Small intestine (tissue), 16 donors: ENCODE measurements at places on chromosomes 5 and 9.
A peak's percentile ranks its signal among the peaks of the same experiment; 100 is the strongest.

DNA sequence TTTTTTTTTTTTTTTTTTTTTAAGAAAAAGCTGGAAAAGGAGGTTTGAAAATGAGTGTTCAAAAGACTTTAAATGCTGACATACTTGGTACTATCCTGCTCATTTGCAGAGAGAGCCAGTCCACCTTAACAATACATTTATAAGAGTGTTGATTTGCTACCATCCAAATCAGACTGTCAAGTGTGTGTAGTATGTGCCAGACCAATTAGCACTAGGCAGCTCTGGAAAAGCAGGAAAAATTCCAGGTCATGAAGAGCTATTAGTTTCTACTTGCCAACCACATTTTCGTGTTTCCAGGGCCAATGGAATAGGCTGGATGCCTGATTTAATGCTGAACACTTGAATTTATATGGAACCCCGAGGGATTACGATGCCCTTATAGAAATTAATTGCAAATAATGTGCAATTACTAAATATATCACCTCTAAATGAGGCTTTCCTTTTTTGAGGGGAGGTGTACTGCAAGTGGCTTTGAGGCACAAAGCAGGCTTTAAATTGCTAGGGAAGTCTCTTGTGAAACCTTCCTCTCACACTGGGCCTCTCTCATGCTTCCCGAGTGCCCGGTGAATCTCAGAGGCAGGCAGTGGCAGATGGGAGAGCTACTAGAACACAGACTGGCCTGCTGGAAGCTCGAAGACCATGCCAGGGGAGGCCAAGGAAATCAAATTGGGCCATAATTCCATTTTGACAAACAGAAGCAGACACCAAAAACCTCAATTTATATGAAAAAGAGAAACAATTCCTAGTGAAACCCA, 178.7 kb downstream of the PPP2R2B start:
- H3K27me3 ChIP-seq: no peaks in the 10 kb centered on the region
- H3K4me1 ChIP-seq: no peaks in the 10 kb centered on the region
- DNase-seq: no peak
- no peaks in the 10 kb centered on the region for H3K36me3 ChIP-seq

DNA sequence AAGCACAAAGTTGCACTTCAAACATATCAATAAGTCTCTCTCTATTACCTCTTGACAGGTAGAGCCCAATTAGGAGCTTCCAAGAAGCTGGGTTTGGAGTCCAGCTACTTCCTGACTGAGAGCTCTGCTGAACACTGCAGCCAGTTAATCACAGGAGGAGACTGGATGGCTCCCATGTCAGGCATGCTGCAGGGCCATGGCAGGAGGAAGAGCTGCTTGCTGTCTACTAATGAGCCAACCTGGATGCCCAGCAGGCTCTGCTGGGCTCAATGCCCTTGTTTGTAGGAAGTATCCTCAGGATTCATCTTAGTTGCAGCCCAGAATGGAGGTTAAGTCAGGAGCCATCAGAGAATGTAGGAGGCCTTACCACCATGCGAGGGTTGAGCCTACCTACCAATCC, 91.9 kb downstream of the TMEM215 start:
- H3K36me3 ChIP-seq: no peaks in the 10 kb centered on the region
- no peaks in the 10 kb centered on the region for H3K4me1 ChIP-seq
- no peaks in the 10 kb centered on the region for H3K27me3 ChIP-seq
- H3K4me3 ChIP-seq: no peak overlapping the region

- DNase-seq: peak; percentile 32
- H3K36me3 ChIP-seq: peaks cover 11% of the 10 kb centered on the region
- H3K27me3 ChIP-seq: no peaks in the 10 kb centered on the region
- H3K4me1 ChIP-seq: no peaks in the 10 kb centered on the region
- H3K4me3 ChIP-seq: no peak overlapping the region
These were observed 53.8 kb downstream of the KCNV2 start for GRCh38 chr9:2771087-2771486.

DNA sequence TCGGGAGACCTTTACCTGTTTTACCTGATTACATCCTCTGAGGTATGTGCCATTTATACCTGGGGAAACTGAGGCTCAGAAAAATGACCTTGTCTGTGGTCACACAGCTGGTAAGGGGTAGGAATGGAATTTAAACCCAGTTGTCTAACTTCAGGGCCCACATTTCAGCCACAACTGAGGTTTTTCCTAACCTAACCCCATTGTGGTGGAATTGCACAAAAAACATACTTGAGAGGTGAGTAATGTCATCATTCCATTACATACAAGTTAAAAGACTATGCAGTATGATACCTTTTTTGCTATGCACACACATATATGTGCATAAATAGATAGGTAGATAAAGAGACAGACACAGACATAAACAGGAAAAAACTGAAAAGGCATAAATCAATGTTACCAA, 14.1 kb downstream of the FGF1 start:
- no peaks in the 10 kb centered on the region for H3K36me3 ChIP-seq
- no peak for DNase-seq
- no peak overlapping the region for H3K27ac ChIP-seq
- H3K4me3 ChIP-seq: no peak overlapping the region
- no peaks in the 10 kb centered on the region for H3K4me1 ChIP-seq

- H3K27me3 ChIP-seq: no peaks in the 10 kb centered on the region
- no peaks in the 10 kb centered on the region for H3K4me1 ChIP-seq
- peaks cover 2% of the 10 kb centered on the region for H3K36me3 ChIP-seq
- H3K4me3 ChIP-seq: no peak overlapping the region
These were observed 94.1 kb downstream of the DENND1A start for GRCh38 chr9:123835821-123836220.

GRCh38 chr5:1952021-1952420, 69.3 kb upstream of the IRX4 start:
- no peaks in the 10 kb centered on the region for H3K4me1 ChIP-seq
- H3K4me3 ChIP-seq: no peak overlapping the region
- no peak overlapping the region for H3K27ac ChIP-seq
- no peaks in the 10 kb centered on the region for H3K36me3 ChIP-seq
- H3K27me3 ChIP-seq: no peaks in the 10 kb centered on the region
- no peak for DNase-seq

GRCh38 chr9:38146844-38147243, 77.8 kb upstream of the SHB start:
- H3K27ac ChIP-seq: no peak overlapping the region
- H3K4me1 ChIP-seq: no peaks in the 10 kb centered on the region
- H3K27me3 ChIP-seq: no peaks in the 10 kb centered on the region
- H3K4me3 ChIP-seq: no peak overlapping the region
- H3K36me3 ChIP-seq: no peaks in the 10 kb centered on the region
- no peak for DNase-seq

GRCh38 chr5:109962882-109963603, 273.3 kb downstream of the MAN2A1 start:
- H3K27ac ChIP-seq: no peak overlapping the region
- no peak overlapping the region for H3K4me3 ChIP-seq
- H3K36me3 ChIP-seq: no peaks in the 10 kb centered on the region
- no peak for DNase-seq

GRCh38 chr5:115932991-115933390, 29.3 kb upstream of the LVRN start:
- H3K27me3 ChIP-seq: no peaks in the 10 kb centered on the region
- H3K27ac ChIP-seq: no peak overlapping the region

DNA sequence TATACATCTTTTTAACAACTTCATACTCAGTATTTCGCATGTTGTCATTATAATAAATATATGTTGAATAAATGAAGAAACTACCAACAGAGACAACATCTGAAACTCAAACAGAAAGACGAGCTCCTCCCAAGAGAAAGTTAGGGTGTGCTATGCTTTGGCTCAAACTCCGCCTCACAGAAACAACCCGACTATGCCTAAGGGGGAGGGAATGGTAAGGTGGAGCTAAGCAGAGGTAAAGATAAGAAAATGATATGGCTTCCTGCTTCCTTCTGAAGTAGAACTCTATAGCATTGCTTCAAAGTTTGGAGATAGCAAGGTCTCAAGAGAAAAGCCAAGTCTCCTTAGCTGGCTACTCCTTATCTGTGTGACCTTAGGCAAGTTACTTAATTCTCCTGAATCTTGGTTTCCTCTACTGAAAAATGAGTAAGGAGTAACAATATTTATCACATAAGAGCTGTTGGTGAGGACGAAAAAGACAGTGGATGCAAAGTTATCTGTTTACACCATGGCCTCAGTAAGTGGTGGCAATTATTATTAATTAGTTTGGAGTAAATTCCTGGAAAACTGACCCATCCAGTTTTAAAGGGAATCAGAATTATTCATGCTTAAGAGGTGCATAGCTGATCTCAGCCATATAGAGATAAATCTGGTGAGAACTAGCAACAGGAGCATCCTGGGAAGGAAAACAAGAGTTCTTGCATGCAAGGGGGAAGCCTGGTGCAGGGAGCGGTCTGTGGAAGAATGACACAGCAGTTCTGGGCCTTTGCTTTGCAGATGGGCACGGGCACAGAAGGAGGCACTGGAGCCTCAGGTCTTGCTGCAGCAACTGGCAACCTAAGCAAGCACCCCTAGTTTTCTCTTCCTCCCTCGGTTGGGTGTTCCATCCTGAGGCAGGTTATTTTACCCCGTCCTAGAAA, 73.3 kb downstream of the GLIS3 start:
- no peaks in the 10 kb centered on the region for H3K4me1 ChIP-seq
- DNase-seq: peak; percentile 44
- no peaks in the 10 kb centered on the region for H3K36me3 ChIP-seq
- no peaks in the 10 kb centered on the region for H3K27me3 ChIP-seq
- no peak overlapping the region for H3K4me3 ChIP-seq

DNA sequence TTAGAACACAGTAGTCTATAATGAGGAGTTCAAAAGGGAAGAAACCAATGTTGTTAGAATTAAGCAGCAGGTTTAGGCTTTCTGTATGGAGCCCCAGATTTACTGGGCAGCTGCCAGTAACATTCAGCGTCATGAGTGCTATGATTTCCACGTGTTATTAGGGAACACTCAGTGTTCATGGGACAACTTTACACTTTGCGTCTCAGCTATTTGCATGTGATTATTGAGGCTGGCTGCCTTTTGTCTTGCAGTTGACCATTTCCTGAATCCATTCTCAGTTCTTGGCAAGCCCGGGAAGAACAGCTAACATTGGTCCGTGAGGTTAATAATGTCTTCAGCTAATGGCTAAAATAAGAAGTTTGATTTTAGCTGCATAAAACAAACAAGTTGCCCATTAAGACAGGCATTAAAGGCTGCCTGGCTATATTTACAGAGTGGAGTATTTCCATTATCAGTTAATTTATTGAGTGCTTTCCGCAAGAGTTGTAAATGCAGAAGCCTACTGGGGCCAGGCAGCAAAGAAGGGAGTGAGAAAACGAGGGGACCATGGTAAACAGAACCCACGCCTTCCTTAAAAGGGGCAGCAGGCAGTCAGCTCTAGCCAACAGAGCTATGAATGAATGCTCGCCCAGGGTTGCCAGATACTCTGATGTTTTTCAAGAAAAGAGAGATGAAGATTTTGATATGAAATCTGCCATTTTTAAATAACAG, 120.9 kb downstream of the PIP5K1B start:
- no peak overlapping the region for H3K4me3 ChIP-seq
- no peak for DNase-seq
- H3K4me1 ChIP-seq: no peaks in the 10 kb centered on the region
- no peaks in the 10 kb centered on the region for H3K36me3 ChIP-seq

GRCh38 chr9:122386311-122386872, 15.6 kb downstream of the PTGS1 start:
- no peaks in the 10 kb centered on the region for H3K4me1 ChIP-seq
- H3K27me3 ChIP-seq: no peaks in the 10 kb centered on the region
- H3K4me3 ChIP-seq: no peak overlapping the region
- no peak overlapping the region for H3K27ac ChIP-seq
- H3K36me3 ChIP-seq: no peaks in the 10 kb centered on the region
- no peak for DNase-seq
